ENCODE measurements at places on chromosomes 5 and 9.

DNA sequence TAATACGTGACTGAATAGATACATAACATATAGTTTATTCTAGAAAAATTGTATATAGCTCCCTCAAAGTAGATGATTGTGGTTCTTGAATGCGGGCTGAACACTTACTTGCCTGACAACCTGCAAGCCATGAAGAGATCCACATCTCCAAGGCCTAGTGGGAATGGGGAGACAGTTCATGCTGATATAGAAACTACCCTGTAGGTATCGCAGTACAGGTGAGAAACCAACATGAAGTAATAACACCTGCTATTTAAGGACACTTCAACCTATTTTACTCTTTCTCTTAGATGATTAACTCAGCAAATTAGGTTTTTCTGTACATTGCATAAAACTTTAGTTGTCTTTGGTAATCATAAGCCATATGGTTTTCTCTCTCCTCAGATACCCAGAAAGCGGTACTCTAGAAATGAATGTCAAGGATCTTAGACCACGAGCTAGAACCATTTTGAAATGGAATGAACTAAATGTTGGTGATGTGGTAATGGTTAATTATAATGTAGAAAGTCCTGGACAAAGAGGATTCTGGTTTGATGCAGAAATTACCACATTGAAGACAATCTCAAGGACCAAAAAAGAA lies 47.3 kb downstream of the UHRF2 start:
- DNase-seq = no peak

DNA sequence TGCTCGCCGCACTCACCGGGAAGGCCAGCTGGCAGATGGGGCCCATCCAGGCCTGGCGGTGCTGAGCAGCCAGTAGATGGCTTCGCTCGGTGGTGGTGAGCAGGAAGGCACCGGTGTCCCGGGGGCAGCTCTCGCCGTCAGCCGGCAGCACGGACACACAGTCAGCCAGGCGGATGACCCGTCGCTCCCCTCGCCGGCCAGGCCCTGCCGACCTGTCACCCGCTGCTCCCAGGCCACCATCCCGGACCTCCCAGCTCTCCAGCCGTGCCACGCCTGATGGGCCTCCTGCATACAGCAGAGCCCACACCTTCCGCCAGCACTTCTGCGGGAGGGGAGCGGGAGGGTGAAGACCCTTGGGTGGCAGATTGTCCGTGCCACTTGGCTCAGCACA lies 1.4 kb downstream of the DOK3 start:
- DNase-seq = no peak

DNA sequence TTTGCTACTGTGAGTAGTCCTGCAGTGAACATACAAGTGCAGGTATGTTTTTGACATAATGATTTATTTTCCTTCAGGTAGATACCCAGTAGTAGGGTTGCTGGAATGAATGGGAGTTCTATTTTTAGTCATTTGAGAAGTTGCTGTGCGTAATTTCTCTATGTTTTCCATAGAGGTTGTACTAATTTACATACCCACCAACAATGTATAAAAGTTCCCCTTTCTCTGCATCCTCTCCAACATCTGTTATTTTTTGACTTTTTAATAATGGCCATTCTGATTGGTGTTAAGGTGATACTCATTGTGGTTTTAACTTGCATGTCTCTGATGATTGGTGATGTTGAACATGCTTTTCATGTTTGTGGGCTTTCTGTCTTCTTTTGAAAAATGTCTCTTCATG lies 64.7 kb upstream of the CTSL start:
- DNase-seq = no peak

GRCh38 chr5:129652349-129653056 lies 95.4 kb upstream of the MINAR2 start:
- no peak for DNase-seq
